ENCODE measurements at places on chromosomes 12 and 14.

DNA sequence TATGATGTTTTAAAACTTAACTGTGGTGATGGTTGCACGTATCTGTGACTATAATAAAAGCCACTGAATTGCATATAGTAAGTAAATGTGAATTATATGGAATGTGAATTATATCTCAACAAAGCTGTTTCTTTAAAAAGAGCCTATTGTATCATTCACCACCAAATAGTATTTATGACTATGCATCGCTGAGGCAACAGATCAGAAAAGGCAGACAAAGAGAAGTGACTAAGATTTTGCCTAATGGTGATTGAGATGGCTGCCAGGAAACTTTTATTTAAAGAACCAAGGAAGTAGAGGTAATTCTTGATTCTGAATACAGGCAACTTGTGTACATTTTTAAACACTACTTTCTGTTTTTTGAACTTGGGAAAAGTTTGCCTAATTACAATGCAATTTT is 31.7 kb downstream of the DHRS7 start:
- DNase-seq = no peak

DNA sequence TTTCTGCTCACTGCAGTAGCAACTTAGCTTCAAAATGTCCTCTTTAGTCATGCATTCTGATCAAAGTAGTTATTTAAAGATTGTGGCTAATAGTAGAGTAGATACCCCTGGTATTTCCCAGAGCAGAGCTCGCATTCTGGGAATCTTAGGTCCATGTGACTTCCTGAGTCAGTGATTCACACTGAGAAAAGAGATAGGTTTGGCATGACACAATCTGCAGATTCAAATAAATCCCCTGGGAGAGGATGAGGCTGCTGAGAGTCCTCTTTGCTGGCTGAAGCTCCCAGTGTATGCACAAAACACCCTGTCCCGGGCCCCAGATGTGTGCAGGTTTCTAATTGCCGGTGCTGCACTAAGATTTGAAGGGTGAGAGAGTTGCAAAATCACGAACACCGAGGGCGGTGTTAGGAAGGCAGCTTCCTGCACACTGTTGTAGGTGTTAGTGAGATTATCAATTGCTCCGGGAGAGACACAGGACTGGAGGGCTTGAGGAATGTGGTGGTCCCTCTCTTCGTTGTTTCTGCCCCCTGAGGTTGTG is 233.2 kb downstream of the NRXN3 start:
- DNase-seq = no peak

GRCh38 chr12:115979851-115980250 is 297.6 kb downstream of the MED13L start:
- no peak for DNase-seq

- DNase-seq = no peak
These were observed 152.7 kb downstream of the GXYLT1 start for GRCh38 chr12:41992022-41992421.

DNA sequence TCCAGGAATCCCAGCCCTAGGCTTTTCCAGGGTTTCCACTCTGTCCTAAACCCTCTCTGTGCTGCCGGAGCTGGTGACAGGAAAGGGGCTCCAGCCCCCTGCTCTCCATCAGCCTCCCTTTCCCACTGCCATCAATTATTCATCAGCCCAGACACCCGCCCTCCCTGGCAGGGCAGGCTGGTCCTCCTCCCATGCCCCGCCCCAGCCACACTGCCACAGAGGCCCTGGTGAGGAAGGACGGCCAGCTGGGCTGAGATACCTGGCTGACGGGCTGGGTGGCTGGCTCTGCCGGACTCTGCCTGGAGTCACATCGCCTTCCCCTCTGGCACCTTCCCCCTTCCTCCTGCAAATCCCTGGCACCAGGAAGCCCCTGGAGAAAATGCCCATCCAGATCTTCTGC is 11.9 kb upstream of the SMARCD1 start:
- no peak for DNase-seq

- no peak for DNase-seq
These were observed 10.2 kb downstream of the TNFAIP2 start for GRCh38 chr14:103133210-103134140.

DNA sequence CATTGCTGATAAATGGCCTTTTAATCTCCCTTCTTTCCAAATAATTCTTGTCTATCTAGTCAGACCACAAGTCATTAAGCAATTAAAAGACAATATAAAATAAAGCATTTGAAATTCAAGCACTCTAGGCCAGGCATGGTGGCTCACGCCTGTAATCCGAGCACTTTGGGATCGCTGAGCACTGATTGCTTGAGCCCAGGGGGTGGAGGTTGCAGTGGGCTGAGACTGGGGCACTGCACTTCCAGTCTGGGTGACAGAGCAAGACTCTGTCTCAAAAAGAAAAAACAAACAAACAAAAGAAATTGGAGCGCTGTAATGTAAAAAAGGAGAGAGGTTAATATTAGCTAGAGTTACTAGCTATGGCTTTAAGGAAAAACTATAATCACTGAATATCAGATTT is 30.5 kb upstream of the CSRP2 start:
- no peak for DNase-seq

DNA sequence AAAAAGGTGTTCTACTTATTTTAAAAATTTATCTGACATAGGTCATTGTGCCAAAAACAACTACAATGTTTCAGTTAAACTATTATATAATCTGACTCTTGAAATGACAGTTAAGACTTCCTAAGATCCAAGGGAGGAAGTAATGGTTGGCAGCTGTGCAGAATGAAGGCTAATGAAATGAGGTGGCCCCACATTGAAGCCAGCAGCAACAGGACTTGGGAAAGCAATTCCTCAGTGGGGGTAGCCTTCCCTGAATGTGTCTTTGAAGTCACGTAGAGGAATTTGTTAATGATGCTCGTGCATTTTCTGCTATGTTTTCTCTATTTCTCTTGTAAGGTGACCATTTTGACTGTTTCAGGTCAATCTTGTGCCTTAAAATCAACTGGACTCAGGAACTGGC is 162.4 kb upstream of the DAAM1 start:
- no peak for DNase-seq

- no peak for DNase-seq
These were observed 74.5 kb downstream of the CCDC60 start for GRCh38 chr12:119409043-119409442.

- DNase-seq = no peak
These were observed 151.8 kb upstream of the FKBP4 start for GRCh38 chr12:2642896-2643425.

DNA sequence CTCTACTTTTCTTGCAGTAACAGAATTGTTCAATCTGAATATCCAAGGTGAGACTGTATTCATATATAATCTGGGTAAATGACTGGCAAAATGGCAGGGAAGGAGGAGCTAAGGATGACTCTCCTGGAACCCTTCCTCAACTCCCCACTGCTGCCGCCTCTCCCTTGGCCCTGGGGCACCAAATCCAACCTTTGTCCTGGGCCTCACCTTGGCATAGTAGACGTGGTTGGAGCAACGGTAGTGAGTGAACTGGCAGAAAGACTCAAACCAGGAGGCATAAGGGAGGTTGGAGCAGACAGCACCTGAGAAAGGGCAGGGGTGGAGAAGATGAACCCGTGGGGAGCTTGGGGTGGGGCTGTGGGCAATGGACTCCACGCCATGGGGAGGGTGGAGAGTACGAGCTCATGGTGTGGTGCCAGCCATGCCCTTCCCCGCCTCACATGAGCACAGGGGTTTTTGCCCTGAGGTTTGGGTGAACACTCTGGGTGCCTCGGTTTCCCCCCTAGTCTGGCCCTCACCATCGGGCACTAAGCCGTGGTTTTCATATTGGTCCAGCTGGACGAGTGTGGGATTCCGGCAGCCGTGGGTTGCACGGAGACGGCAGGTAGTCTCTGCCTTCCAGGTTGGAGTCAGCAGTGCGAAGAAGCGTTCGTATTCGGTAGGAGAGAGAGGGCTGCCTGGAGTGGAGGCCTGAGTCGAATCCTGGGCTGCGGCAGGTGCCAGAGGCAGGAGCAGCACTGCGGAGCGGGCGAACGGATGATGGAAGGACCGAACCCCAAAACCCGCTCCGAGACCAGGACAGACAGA is 753 bp downstream of the ACRBP start:
- DNase-seq = no peak

- DNase-seq = no peak
These were observed 649.2 kb upstream of the MIS18BP1 start for GRCh38 chr14:45902241-45902640.

- DNase-seq = peak; percentile 1
These were observed 37.9 kb downstream of the CYP46A1 start for GRCh38 chr14:99721792-99722516.

DNA sequence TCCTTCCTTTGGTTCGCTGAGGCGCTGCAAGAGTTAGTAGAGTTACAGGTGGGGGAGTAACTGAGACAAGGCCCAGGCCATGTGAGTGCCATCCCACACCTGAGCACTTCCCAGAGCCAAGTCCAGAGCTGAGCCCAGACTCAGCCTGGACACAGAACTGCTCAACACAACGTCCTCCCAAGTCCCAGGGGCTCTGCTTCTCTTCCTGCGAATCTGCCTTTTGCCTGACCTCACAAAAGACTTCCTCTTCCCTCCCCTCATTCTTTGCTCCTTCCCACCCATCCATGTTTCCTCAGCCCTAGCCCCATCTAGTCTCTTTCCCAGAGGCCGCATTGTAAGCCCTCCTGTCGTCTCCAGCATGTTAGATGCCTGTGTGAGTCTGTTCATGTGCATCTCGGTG is 16.6 kb upstream of the MCRS1 start:
- no peak for DNase-seq

DNA sequence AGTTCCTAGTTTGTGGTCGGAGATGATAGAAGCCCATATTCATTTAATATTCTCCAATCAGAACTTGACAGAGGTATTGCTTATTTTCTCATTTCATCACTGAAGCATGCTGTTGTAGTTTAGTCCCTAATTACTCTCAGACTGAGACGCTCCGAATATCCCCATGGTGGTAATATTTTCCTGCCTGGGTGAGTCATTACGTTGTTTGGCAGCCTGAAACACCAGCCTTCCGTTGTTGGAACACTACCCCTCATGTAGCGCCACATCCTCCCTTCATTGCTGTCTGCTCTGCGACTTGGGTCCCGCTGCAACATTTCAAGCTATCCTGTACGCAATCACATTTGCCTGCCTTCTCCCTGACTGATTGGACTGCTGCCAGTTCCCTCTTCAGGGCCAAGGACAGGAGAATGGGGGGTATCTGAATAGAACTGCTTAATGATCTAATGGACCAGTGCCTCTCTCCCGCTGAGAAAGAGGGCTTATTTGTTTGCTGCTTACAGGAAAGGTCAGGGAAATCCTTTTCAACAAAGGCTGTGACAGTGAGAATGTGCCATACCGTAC is 369.1 kb downstream of the NPAS3 start:
- no peak for DNase-seq

DNA sequence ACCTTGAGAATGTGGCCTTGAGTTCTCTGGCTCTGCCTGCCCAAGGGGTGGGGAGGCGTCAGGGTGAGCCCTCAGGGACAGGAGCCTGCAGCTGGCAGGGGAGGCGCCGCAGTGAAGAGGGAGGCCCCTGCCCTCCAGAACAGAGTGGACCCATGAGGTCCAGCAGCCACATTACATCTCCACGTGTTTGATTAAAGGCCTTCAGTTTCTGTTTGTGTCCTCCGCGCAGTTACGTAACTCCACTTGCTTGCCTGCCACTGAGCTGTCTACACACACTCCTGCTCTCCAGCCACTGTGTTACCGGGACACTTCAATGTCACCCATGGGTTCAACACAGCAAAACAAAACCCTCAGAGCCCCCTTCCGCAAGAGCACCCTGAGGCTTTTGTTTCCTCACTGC is 70.4 kb downstream of the CHGA start:
- no peak for DNase-seq

DNA sequence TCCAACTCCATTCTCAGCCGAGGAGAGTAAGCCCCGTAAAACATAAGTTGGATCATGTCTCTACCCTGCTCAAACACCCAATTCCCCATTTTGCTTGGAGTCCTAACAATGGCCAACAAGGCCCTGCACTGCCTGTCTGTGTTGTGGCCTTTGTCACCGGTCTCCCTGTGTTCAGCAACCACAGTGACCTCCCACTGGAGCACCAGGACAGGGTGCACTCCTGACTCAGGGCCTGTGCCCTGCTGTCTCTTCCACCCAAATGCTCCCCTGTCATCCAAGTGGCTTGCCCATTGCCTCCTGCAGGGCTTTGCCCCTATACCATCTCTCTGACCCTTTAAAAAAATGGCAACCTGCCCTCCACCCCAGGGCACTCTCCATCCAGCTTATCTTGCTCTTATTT is 4.4 kb upstream of the KRT85 start:
- no peak for DNase-seq

GRCh38 chr12:65742018-65743010 is 82.0 kb upstream of the HMGA2 start:
- DNase-seq = peak; percentile 22

DNA sequence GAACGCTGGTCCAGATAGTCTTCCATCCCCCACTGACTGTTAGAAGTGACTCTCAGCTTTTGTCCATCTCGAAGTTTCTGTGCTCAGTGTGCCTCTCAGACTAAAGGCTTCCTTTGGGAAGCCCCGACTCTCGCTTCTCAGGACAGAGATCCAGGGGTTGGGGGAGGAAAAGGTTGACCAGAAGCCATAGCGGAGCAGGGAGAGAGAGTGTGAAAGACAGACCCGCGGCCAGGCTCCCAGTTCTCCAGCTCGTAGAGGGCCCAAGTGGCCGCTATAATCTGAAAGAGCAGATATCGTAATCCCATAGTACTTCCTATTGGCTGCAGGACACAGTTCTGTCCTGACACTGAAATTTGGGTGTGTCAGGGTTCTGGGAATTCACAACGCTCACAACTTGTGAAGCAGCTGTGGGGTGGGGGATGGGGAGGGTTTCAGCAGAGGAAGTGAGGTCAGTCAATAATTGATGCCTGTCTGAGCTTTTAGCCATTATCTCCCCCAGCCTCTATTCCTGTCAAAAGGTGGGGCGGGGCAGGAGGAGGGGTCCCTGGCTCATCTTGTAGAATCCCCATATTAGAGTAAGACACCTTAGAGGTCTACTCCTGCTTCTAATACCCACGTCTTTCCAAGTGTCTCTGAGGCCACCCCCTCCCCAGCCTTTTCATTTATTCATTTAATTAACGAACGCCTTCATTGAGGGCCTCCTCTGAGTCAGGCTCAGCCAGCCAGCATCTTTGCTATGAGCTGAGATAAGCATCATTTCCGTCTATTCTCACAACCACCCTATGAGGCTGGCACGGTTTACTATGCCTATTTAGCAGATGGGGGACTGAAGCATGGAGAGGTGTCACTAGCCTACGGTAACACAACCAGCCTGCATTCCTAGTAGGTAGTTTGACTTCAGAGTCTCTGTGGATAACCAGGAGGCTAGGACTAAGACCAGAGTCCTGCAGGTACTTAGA is 1.6 kb upstream of the ACVRL1 start:
- DNase-seq = no peak
